ENCODE measurements at places on chromosomes 6 and 20.

- DNase-seq: no peak
Measured at GRCh38 chr6:163720005-163720404, 305.5 kb downstream of the QKI start.

DNA sequence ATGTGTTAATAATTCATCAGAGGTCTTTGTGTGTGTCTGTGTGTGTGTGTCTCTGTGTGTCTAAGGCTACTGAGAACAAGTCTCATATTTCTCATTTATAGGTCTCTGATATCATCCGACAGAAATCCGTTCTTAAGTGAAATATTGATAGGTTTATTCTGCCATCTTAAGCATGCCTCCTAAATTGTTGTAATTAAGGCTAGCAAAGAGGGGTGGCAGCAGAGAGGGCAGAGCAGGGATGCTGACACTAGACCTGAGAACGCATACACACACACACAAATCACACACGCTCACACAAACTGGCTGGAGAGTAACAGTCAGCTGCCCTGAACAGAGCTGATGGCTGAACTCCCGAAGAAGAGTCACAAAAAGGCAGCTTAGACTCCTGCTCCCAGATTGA is 84.9 kb upstream of the LRFN2 start:
- DNase-seq: no peak

DNA sequence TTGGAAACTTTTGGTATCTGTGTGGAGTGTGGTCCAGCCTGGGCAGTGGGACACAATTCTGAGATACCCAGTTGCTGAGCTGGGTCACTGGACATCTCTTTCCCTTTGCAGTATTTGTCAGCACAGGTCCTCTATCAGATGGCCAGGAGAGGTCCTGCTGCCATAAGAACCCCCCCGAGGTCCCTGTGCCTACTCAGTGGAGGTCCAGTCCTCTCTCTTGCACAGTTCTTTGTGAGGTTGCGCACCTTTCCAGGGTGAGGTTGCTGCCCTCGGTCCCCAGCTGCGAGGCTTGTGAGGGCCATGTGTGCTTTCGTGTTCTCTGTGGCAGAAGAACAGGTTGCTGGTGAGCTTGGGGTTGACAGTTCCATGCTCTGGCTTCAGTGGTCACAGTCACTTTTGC is 320.6 kb downstream of the QKI start:
- DNase-seq: no peak

DNA sequence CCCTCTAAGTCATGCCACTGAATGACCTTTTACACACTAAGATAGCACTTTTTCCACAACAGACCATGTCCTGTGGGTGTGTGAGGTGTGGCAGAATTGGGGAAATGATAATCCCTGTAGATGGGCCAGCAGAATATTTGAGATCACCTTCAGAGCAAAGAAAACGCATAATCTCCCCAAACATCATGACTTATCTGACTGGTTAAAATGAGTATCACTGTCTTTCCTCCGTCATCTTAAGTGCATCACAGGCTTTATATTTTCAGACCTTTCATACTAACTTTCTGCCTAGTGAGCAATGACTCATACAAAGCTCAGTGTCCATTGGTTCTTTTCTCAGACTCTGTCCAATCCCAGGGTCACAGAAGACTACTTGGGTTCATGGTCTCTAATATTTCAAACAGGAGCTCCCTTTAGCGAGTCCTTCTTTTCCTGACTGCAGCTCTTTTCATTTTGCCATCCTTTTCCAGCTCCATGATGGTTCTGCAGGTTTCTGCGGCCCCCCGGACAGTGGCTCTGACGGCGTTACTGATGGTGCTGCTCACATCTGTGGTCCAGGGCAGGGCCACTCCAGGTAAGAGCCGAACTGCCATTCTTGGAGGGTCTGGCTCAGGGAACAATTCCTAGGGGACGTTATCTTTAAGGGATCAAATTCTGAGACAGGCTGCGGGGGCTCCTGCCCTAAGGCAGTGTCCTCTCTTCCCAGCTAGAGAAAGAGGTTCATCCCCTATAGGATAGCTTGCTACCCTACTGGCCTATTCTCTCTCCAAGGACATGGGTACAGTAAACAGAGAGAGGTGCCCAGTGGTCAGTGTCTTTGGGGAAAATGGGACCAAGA is at the start of gene HLA-DPB1:
Gene HLA-DPB1, plus strand, starts transcription at position 423 of the 838 bp plus-strand sequence. Its CDS starts 52 bp downstream, at position 475.
- DNase-seq: no peak

- DNase-seq: peak; percentile 32
Measured at GRCh38 chr6:5619249-5619648, 357.9 kb downstream of the FARS2 start.

- DNase-seq: no peak
Measured at GRCh38 chr6:117681162-117681741, 6.0 kb downstream of the NUS1 start.

DNA sequence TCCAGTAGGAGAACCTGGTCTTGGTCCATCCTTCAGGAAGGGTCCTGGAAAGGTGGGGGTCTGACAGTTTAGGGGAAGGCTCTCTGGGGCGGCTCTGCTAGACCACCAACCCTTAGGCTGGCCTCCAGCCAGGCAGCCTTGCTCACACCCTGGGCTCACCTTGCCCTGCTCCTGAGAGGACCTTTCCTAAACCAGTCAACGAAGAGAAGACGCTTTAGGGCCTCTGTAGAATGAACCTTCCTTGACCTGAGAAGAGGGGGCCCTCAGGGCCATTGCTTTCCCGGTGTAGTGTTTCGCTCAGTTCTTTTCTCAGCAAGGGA is 1.1 kb downstream of the CDC25B start:
- DNase-seq: no peak

GRCh38 chr6:97394160-97394748 is 111.2 kb upstream of the MMS22L start:
- peak; percentile 36 for DNase-seq

- DNase-seq: no peak
Measured at GRCh38 chr6:15751721-15752350, 89.0 kb upstream of the DTNBP1 start.

GRCh38 chr20:62723351-62723750 is 14.7 kb downstream of the NTSR1 start:
- no peak for DNase-seq

GRCh38 chr6:42049948-42050296 is 402 bp upstream of the TAF8 start:
- DNase-seq: no peak

- DNase-seq: no peak
Measured at GRCh38 chr20:13220194-13220903, 725 bp upstream of the ISM1 start.

DNA sequence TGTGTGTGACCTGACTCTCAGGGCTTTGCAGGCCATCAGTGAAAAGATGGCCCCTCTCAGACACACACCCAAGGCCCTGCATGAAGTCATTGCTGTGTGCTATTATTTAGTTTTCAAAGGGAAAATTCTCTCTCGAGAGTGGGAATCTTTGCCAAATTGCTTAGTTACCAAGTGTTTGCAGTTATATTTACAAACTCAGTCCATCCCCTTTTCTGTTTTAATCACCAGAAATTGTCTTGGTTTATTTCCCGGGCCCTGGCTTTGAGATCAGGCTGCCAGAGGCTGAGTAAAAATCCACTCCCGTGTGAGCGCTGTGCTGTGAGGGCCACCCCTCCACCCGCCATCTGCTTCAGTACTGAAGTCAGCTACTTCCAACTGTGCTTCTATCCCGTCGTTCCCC is 163.1 kb downstream of the SOD2 start:
- DNase-seq: no peak

GRCh38 chr20:1824181-1824580 is 71.0 kb upstream of the SIRPA start:
- DNase-seq: no peak

DNA sequence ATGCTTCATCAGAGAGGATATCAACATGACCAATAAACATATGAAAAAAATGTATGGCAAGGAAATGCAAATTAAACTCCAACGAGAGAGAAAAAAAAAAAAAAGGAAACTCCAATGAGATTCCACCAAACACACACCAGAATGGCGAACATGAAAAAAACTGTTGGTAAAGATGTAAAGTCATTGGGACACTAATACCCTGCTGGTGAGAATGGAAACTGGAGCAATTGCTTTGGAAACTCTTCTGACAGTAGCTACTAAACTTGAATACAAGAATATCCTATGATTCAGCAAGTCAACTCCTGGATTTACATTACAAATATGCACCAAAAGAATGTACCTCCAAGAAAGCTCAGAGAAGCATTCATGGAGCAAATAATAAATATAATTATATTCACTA is 260.7 kb upstream of the ECI2 start:
- no peak for DNase-seq

DNA sequence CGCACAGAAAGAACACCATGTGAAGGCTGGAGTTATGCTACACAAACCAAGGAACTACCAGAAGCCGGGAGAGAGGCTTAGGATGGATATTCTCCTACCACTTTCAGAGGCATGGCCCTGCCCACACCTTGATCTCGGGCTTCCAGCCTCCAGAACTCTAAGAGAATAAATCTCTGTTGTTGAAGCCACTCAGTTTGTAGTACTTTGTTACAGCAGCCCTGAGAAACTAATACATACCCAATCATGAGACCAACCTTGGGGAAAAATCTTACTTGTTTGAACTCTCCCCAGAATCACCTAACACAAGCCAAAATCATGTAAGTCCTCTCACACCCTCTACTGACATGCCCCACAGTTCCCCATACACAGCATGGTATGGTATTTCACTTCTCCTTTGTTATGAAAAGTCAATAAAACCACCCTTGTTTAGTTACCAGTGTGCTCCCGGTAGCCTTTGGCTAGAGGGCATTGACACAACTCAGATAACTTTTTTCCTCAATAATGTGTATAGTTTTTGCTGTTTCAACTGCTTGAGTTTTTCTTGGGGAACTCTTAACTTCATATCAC is 40.7 kb upstream of the SLC2A12 start:
- no peak for DNase-seq

GRCh38 chr6:112413780-112414179 is 66.7 kb downstream of the RFPL4B start:
- DNase-seq: no peak

- DNase-seq: no peak
Measured at GRCh38 chr6:112209131-112209530, 45.2 kb downstream of the LAMA4 start.

- no peak for DNase-seq
Measured at GRCh38 chr6:147660334-147661311, 152.1 kb downstream of the SAMD5 start.

- no peak for DNase-seq
Measured at GRCh38 chr6:19803331-19804204, 33.6 kb upstream of the ID4 start.

GRCh38 chr20:17504898-17505635 is 26.1 kb downstream of the BFSP1 start:
- DNase-seq: peak; percentile 15

DNA sequence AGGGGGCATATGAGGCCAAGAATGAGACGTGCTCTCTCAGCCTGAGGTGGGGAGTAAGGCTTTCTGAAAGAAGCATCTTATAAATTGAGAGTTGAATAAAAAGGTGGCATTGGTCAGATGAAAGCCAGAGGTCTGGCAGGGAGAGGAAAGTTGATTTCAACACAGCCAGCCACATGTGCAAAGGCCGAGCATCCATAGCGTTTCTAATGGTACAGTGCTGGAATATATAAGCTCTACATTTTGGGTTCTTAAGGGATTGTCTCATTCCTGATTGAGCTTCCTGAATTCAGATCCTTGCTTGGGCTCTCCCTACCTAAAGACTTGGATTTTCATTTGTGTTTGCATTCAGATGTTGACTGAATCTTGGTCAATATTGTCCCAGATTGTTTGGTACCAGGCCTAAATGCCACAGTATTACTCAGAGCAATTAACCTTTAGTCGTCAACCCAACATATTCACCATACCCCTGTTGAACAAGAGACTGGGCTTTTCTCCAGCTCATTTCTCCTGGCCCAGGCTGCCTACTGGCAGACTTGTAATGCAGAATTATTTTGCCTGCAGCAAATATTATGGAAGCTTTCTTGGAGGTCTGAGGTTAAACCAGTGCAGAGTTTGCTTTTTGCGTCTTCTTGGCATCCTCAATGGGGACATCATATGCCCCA is 14.5 kb upstream of the BCAS1 start:
- DNase-seq: no peak

DNA sequence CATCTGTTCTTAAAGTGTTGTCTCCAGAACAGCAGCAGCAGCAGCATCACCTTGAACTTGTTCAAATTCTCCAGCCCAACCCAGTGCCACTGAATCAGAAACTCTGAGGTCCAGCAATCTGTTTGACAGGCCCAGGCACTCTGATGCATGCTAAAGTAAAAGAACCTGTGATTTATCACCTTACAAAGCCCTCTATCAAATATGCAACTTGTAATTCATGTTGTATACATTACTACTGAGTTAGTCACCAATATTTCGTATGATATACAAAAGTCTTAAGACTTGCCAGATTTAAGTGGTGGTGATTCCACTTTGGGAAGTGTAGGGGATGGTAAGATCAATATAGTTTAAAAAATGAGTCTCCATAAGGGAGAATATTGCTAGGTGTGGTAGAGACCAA is 6.0 kb upstream of the CD164 start:
- DNase-seq: no peak

DNA sequence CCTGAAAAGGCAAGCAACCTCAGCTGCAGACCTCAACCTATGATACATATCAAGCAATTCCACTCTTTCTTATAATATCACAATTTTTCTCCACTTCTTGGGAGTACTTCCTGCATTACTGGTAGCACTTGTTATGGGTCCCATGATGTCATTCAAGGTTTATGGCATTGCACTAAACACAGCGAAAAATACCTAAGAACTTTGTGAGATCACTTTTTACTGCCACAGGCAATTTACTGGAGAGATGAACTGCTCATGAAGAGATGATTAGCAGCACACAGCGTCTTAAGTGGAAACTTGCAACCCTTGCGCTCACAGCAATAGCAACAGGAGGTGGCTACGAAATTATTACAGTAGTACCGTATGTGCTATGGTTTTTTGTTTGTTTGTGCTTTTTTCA is 19.3 kb upstream of the RIMS4 start:
- DNase-seq: no peak

DNA sequence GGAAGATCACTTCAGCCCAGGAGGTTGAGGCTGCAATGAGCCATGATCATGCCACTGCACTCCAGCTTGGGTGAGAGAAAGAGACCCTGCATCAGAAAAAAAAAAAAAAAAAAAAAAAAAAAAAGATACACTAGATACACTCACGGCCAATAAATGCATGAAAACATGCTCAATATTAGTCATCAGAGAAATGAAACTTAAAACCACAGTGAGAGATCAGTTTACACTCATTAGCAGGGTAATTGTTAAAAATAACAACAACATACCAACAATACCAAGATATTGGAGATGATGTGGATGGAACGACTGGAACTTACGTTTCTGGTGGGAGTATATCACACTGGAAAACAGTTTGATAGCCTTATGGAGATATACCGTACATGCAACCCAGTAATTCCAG is 29.9 kb downstream of the HS3ST5 start:
- DNase-seq: no peak

GRCh38 chr6:32108094-32108627 is 977 bp downstream of the TNXB start:
- no peak for DNase-seq

GRCh38 chr6:34904990-34905613 is 16.0 kb downstream of the ANKS1A start:
- DNase-seq: no peak

DNA sequence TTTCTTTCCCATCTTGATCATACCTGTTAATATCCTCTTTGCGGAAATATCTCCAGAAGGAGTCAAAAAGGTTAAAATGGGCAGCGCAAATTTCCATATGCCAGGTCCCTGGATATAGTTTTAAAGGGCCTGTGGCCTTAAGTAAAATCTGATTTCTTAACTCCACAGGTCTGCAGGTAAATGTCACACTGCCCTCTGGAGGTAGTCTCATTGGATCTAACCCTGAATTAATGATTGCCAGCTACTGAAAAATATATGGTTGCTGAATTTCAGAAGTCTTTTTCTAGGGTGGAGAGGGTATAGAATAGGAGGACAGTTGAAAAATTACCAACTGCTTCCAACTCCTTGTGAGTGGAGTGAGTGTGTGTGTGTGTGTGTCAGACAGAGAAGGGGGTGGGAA is 8.5 kb downstream of the MOXD1 start:
- DNase-seq: no peak
